ENCODE measurements at places on chromosomes 1 and 21.

DNA sequence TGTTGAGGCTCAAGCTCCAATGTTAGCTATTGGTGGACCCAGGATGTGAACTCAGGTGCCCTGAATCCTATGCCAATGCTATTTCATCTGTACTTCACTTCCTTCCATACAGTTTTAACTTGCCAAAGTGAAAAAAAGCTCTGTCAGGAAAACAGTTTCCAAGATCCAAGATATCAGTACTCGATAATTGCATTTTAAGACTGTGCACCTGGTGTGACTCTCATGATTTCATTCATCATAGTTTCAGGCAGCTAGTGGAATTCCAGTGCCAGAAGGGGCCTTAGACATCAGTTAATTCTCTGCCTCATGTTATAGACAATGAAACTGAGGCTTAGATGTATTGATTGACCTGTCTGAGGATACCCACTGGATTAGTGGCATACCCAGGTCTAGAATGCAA lies 26.5 kb upstream of the LEPR start:
- DNase-seq = no peak

DNA sequence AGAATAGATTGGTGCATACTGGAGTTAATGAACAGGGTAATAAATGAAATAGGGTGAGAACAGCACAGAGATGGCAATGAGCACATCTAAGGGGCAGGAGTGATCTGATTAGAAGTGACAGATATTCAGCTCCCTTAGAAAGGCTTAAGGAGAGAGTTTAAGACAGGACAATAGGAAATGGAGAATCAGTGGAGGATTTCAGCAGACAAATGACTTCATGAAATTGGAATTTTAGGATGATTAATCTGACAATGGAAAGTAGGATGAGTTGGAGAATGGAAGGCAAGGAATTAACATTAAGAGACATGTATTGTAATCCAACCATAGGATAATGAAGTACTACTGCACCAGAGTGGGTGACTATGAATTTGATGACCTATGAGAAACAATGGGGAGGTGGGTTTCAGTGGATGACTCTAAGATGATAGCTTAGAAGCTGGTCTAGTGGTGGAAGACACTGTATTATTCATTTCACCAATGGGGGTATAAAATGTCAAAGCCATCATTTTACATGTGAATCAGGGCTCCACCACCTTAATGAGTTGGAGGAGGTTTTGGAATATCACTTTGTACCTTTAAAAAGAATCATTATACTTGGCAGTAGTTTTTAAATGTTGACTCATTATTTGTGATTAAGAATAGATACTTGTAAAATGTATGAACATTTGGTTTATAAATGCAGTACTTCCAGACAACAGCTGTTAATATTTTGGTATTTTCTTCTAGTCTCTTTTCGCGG lies 139.1 kb downstream of the PLA2G4A start:
- DNase-seq = no peak

- DNase-seq = no peak
Measured at GRCh38 chr1:171916315-171916771, 75.0 kb downstream of the DNM3 start.

DNA sequence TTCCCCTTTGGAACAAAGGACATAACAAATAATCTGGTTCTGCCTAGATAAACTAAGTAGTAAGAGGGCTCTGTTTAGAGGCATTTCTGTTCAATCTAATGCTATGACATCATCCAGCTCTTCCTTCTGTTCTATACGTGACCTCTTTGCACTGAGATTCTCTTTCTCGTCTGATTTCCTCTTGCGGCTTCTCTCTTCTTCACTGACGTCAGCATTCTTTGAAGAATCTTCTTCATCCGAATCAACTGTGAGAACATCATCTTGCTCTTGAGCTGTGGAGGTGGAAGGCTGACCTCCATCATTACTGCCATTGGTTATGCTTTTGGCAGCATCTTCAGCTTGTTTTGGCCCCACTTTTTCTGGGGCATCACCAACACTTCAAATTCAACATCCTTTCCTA lies 130.4 kb downstream of the HS2ST1 start:
- no peak for DNase-seq

- no peak for DNase-seq
Measured at GRCh38 chr1:56227886-56228285, 351.5 kb downstream of the PLPP3 start.

DNA sequence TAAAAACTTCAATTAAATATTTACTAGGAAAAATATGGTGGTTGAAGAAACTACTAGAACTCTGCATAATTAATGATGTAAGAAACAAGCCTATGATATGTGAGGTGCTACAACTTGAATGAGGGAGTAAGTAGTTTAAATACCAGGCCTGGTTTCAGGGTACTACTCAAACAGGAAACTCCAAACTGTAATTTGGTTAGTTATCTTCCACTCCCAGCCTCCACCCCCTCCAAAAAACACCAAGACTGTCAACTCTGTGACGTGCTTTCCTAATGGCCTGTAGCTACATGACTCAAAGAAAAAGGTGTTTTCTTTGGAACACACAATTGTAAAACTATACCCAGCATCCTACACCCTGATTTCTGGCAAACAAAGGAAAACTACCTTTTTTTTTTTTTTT lies 55.9 kb upstream of the RCC1 start:
- no peak for DNase-seq

- DNase-seq = peak; percentile 88
Measured at GRCh38 chr1:37471345-37472231, 2.8 kb upstream of the ZC3H12A start.

DNA sequence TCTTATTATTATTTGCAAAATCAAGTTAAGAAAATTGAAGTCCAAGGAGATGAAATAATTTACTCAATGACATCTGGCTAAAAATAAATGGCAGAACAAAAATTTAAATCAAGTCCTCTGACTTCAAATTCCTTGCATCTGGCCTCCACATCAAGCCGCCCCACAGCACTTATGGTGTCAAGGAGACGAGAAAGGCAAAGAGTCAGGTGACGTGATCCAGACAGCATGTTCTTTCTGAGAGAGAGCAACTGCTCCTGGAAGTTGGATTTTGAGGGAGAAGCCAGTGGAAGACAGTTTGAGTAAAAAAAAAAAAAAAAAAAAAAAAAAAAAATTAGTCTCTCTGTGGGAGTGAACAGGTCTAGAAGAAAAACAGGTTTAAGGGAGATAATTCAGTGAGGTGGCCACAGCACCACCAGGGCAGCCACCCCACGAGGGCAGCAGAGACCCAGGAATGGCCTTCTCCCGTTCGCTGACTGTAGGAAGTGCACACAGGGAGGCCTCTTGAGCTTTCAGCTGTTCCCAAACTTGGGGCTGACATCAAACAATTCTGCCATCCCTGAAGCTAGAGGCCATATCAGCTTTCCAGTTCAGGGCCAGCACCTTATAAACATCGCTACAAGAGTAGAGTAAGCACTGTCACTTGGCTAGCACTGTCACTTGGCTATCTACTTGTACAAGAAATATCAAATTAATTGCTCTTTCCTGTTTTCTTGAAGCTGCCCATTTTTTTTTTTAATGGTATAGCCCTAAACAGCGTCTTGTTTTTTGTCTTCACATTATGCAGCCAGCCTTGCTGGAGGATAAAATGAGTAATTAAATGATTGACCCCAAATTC lies 7.8 kb downstream of the C1orf162 start:
- DNase-seq = peak; percentile 95

DNA sequence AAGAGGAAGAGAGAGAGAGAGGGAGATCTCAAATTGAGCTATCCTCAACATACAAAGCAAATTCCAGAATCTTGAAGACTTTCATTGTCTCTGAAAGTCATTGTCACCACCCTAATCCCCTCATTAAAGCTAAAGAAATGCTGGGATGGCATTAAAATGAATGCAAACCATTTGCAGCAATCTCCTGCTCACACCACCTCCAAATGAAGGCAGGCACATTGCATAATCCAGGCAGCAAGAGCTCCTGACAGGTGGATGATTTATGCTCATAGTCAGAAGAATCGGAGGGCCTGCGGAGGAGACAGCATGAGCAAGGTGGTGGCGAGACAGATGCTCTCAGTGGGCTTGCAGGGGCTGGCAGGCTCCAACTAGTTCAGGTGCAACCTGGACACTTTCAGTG lies 90.2 kb downstream of the ESRRG start:
- no peak for DNase-seq

DNA sequence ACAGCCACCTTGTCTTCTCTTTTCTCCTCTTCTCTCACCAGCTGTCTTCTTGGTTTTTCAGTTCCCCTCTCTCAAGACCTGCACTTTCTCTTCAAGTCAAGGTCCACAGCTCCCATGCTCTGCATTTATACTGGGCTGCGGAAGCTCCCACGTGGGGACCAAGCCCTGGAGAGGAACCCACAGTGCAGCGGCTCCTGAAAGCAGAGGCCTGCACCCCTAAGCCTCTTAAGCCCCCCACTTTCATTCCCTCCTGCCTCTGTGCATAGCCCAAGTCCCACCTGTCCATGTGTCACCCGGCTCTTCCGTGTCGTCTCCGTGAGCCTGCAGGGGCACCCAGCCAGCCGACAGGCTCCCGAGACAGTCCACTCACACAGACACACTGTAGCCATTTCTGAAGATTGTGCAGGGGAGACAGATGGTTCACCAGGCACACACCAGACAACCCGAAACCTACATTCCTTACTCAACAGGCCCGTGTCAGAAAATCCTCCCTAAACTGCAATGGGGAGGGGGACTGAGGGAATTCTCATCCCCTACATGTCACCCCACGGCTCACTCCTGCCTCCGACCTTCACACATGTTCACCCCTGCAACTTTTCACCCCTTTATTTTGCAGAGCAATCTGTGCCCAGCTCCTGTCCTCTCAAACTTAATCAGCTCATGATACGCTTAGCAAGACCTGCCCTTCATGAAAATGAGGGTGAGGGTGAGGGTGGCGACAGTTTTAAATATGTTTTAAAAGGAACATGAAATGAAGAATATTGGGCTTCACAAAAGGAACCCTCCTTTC lies 6.3 kb downstream of the MX2 start:
- DNase-seq = no peak

GRCh38 chr1:59332983-59333382 lies 36.1 kb downstream of the FGGY start:
- no peak for DNase-seq

GRCh38 chr1:6570987-6571386 lies 8.8 kb upstream of the ZBTB48 start:
- DNase-seq = no peak

- no peak for DNase-seq
Measured at GRCh38 chr1:116943438-116943837, 33.7 kb downstream of the PTGFRN start.

GRCh38 chr1:183230413-183230812 lies 44.3 kb downstream of the LAMC2 start:
- DNase-seq = no peak
